ENCODE measurements at places on chromosomes 2 and 18.
A peak's percentile ranks its signal among the peaks of the same experiment; 100 is the strongest.

DNA sequence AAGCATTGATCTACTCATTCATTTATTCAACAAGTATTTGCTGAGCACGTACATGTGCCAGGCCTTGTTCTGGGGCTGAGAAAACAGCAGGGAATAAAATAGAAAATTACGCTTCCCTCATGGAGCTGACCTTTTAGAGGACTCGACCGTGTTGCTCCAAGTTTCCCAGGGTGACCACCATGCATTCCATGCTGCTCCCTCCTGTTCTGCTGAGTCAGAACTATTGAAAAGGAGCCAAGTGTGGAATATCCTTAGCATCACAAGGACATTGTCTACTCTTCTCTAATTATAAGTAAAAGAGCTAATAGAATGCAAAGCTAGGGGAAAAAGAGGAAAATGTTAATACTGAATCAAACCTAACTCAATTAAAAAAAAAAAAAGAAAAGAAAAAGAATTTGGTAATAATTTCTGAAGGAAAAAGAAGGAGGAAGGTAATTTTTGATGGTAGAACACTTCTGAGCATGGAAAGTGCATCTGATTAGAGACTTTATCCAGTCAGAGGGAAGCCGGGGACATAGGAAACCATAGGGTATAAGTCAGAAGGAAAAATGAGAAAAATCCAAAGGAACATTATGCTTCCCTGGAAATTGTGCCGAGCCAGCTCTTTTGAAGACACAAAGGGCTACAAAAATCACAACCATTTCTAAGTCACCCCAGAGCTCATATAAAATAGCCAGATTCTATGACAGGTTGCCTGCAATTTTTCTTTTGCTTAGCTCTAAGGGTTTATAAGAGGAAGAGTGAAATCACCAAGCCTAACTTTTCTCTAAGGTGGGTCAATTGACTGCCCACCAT, 339.4 kb downstream of the RND3 start:
- DNase-seq = no peak

GRCh38 chr2:2758793-2759367, 427.8 kb upstream of the MYT1L start:
- no peak for DNase-seq

GRCh38 chr2:209806318-209806717, 34.7 kb downstream of the UNC80 start:
- no peak for DNase-seq

DNA sequence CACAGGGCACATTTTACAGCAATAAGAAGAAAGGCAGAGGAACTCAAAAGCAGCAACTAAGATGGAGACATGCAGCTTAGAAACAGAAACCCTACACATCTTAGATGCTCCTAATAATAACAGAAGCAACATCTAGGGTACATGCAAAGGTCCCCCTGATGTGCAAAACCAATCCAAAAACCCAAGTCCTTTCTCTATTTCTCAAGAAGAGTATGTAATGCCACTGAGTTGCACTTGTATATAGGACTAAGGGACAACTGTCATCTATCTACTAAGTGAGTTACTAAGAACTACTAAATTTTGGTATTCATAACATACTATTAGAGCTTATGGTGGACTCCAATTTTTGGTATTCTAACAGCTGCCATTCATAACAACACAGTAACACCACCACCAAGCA, 28.4 kb downstream of the HNRNPLL start:
- no peak for DNase-seq

GRCh38 chr18:35671966-35672603, 90.5 kb downstream of the GALNT1 start:
- DNase-seq = no peak

DNA sequence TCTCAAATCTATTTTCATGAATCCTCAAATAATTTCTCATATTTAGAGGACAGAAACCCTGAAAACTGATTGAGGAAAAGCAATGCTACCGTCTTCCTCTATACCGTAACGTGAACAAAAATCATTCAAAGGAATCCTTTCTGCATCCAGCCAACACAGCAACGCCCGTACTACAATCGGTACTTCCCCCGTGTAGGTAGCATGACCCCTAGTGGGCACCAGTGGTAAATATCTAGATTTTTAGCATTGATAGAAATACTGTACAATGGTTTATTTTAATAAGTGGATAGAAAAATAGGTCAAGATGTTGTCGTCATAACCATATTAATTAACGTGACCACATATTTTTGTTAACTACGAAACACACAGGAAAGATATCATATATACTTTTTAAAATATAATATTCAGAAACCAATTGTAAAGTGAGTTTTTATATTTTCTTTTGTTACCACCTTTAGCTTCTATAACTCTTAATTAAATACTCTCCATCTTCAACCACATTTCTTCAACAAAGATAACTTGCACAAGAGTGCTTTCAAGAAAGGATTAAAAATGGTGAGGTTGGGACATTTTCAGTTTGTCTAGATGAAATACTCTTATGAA, 194.1 kb downstream of the SS18 start:
- DNase-seq = peak; percentile 53

GRCh38 chr2:239829326-239829725, 195.8 kb downstream of the NDUFA10 start:
- DNase-seq = peak; percentile 19

GRCh38 chr2:63840081-63840784, 1.5 kb upstream of the UGP2 start:
- DNase-seq = no peak

DNA sequence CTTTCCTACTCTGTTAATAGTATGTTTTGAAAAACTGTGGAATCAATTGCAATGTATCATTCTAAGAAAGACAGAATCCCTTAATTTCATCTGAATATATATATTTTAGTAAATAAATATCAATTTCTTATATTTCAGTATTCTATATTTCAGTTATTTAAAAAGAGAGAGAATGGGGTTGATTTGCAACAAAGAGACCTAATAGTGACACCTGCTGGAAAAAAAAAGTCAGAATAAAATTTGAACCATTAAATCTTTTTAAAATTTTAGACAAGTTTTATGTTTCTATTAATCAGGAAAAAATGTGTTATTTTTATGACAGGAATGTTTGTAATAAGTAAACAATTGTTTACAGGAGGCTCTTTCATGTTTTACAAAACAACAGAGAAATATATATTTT, 20.7 kb upstream of the CCNT2 start:
- no peak for DNase-seq

GRCh38 chr2:211247751-211248150, 691.4 kb downstream of the CPS1 start:
- no peak for DNase-seq

DNA sequence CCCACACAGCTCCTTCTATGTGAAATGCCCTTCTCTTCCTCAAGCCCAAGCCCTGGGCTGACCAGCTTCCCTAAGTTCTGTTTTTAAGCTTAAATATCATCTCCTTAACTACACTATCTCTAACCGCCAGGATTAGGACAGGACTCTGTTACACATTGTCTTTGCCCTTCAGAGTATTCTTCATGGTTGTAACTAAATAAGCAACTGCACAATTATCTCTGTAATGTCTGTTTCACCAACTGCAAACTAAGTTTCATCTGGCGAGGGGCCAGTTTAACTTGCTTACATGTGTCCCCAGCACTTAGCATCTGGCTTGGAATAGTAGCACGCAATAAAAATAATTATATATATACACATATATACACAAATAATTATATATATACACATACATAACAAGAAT, 1.1 kb upstream of the ERMN start:
- no peak for DNase-seq

DNA sequence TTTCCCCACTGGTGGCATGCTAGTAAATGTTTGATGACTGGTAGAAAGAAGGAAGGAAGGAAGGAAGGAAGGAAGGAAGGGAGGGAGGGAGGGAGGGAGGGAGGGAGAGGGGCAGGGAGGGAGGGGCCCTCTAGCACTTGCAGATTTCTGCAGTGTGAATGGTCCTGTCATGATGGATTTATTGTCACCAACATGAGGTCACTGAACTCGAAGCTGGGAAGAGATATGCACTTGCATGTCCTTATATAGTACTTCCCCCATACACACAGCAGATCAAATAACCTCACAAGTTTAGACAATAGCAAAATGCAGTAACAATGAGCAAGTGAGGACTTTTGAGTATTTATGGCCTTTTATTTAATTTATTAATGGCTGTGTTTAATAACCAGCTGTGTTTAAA, 44.5 kb upstream of the CXCR4 start:
- no peak for DNase-seq

DNA sequence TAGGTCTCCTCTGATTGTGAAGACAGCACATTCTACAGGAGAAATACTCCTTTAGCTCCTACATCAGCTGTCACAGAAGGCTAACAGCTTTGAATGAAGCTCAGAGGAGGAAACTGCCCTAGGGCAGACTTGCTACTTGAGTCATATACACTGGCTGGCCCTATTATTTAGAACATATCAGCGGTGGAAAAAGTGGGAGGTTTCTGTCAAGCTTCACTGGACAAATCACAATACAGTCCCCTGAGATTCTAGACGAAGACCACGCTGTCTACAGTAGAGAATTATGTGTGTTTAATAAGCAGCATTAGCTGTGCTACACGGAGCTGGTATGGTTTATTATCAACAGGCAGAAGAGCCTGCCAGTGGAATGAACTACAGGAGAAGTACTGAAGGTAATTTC, 230.9 kb upstream of the FSIP2 start:
- DNase-seq = no peak

GRCh38 chr18:55654986-55655385, 67.0 kb upstream of the TCF4 start:
- DNase-seq = no peak

DNA sequence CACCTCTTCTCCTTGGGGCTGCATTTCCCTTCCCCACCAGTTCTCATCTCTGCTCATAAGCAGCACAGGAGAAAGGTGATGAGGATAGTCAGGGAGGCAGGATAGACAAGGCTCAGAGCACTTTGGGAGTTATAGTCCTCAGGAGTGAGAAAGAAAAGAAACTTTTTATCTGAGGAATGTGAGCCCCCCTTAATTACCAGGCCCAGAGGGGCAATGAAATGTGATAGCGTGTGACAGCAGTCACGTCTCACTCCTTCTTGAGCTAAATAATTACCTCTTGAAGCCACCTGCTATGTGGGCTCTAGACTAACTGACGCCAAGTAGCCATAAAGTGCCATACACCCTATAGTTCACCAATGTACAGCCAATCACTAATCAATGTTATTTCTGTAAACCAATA, 105.8 kb downstream of the SPP2 start:
- DNase-seq = no peak

- DNase-seq = no peak
These were observed 125.0 kb downstream of the MTCL1 start for GRCh38 chr18:8830067-8831060.

DNA sequence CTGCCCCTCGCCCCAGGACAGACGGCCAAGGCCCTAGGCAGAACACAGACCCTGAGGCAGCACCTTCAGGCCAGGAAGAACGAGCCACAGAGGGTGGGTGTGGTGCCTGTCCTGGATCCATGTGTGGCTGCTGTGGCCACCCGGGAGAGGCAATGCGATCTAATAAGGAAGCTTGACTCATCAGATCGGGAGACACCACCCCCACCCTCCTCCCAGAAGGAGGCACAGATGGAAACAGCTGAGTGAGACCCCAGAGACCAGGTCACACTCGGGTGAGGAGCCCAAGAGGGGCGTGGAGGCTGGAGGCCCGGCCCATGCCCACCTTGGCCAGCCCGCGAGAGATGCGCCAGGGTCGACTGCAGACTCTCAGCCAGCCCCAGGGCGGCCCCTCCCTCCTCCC, 20.3 kb downstream of the KCNG2 start:
- DNase-seq = peak; percentile 31

DNA sequence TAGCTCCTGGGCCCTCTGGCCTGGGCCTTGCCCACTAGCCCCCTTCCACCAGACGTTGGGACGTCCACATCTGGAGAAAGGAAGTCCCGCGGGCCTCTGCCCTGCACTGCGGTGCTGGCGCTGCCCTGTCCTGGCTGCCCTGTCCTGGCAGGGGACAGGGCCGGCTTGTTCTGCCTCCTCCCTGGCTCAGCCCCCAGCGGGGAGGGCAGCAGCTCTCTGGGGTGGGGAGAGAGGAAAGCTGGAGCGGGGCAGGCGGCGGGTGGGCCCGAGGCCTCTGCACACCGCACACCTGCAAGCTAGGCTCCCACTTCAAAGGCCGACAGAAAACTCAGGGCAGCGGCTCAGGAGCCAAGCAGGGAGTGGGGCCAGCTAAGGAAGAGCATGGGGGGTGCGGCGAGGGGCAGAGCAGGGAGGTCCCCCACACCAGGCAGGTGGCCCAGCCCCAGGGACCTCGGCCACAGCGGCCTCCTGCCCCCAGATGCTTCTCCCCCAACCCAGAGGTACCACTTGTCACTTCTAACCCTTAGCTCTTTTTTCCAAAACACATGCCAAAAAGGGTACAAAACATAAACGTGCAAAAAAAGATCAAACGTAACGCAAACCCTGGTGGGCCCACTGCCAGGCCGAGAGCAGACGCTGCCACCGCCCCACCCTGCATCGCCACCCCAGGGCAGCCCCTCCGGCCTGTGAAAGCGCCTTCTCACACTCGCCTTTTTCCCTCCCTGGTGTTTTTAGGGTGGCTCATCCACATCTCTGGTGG, 13.5 kb downstream of the SNED1 start:
- peak; percentile 47 for DNase-seq
